ENCODE measurements at places on chromosomes 5 and 9.

DNA sequence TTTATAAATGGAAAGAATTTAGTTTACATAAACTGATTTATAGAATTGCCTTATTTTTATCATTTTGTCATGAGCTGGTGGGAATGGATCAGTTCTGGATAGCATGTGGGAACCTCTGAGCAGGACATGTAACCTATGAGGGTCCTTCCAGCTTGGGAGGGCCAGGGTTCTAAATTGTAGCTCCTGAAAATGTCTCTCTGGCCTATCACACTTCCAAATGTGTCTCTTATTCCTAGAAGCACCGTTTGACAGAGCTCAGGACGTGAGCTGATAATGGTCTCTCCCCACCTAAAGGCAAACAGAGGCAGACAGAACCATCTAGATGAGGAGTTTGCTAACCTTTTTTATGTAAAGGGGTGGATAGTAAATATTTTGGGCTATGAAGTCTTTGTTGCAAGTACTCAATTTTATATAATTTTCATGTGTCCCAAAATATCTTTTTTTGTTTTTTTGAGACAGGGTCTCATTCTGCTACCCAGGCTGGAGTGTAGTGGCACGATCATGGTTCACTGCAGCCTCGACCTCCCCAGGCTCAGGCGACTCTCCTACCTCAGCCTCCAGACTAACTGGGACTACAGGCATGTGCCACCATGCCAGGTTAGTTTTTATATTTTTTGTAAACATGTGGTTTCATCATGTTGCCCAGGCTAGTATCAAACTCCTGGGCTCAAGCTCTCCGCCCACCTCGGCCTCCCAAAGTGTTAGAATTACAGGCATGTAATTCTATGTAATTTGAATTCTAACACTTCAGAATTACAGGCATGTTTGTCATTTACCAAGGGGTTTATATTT is 4.0 kb downstream of the TRAF1 start:
- DNase-seq, result no peak

DNA sequence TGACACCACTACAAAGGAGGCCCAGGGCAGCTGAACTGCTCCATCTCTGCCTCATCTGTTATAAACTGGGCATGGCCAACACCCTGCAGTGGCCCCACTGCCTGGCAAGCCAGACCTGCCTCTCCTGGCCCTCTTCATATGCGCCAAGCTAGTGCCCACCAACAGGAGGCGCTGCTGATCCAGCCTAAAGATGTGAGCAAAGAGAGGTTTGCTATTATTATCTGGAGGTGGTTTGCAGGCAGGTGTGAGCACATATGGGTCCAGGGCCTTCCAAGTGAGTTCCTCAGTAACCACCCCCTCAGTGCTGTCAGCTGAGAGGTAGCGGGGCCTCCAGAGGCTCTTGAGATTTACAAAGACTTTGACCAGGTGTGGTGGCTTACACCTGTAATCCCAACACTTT is 232.2 kb downstream of the SYK start:
- no peak for DNase-seq

GRCh38 chr5:14257995-14258403 is 114.9 kb downstream of the TRIO start:
- no peak for DNase-seq

DNA sequence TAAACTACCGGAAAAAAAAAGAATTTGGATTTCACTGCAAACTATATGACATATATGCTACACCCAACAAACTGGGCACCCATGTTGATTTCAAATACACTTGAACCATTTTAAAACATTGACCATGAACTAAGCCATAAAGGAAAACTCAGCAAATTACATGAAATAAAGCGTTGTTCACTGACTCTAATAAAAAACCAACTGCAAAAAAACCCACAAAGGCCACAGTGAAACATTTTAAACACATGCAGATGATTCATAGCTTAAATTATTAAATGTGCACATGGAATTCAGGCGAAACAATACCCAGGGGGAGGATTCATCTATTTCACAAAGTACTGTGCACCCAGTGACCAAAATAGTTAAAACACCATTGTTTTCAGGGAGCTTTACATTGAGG is 33.3 kb downstream of the MTRR start:
- DNase-seq, result peak; percentile 50

GRCh38 chr5:178267876-178268275 is 35.3 kb upstream of the PHYKPL start:
- no peak for DNase-seq

DNA sequence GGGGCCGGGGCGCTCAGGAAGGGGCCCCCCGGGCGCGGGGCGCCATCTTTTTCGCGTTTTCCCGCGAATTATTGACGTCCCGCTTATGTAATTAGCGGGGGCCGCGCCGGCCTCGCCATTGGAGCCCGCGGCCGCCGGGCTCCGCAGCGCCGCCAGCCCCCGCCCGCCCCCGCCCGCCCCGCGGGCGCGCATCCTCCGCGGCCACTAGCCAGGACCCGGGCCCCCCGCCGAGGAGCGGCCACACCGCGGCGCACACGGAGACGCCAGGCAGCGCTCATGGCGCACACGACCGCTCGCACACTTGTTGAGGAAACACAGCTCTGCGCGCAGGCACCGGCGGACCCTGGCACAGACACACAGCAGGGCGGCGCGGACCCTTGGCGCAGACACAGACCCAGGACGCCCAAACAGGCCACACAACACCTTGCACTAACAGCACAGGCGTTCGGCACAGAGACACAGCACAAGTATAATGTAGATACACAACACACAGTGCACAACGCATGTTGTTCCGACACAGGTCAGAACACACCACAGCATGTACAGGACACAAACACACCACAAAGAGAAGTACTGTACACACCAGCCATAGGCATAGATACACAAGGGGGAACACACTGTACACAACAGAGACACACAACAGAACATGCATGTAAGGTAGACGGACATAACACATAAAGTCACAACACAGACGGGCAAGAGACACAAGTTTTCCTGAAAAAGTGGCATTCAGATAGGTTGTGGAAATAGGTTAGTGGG is 467 bp upstream of the PHF19 start:
- peak; percentile 67 for DNase-seq

DNA sequence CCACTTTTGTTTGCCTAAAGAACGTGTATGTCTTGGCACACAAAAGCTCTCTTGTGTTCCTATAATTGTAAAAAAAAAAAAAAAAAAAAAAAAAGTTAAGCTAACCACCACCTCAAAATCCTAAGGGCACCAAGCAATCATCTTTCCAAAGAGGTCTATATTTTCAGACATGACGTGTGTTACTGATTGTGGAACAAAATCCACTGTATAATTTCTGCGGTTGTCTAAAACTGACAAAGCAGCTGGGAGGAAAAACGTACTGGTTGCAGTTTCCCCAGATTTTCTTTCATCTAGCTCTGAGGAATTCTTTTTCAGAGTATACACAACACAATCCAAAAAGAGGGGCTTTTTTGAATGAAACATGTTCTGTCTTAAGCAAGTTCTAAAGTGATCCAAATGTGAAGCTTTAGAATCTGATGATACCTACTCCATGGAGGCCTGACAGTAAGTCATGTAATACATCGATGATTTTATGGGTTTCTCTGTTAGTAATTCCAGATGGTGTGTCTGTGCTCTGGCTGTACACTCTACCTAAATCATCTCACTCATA is 375.6 kb upstream of the NUDT12 start:
- DNase-seq, result peak; percentile 50

- DNase-seq, result no peak
These were observed 64.2 kb downstream of the CFAP77 start for GRCh38 chr9:132474253-132474652.

All from fibroblast of skin of abdomen (primary cell).